ENCODE measurements at places on chromosomes 1 and 21.

DNA sequence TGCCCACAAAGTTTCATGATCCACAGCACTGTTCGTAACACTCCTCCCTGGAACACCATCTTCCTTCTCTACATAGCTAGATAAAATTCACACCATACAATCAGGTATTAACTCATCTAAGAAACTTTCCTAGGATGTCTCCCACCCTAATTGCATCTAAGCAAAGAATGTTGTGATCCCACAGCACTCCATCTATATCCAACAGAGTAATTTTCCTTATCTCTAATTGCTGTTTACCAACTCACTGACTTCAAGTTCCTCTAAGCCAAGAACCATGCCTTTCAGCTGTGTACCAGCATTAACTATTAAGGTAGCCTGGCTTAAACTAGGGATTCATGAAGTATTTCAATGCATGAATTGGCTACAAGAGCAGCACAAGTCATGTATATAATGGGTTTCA is 114.2 kb downstream of the SIPA1L2 start:
- DNase-seq, result no peak

DNA sequence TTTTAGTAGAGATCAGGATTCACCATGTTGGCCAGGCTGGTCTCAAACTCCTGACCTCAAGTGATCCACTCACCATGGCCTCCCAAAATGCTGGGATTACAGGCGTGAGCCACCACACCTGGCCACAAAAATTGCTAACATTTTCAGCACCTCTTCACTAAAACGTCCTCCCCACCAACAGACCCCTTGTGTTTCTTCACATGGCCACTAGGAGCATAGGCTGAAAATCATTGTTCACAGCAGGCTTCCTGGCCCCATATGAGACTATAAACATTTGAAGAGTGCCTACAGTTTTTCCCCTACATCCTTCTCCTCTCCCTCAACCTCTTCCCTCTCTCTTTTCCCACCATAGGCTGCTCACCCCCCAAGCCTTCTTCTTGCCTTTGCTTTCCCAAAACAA is 28.0 kb upstream of the SFPQ start:
- DNase-seq, result no peak

GRCh38 chr1:98256700-98257099 is 335.9 kb upstream of the DPYD start:
- DNase-seq, result no peak

DNA sequence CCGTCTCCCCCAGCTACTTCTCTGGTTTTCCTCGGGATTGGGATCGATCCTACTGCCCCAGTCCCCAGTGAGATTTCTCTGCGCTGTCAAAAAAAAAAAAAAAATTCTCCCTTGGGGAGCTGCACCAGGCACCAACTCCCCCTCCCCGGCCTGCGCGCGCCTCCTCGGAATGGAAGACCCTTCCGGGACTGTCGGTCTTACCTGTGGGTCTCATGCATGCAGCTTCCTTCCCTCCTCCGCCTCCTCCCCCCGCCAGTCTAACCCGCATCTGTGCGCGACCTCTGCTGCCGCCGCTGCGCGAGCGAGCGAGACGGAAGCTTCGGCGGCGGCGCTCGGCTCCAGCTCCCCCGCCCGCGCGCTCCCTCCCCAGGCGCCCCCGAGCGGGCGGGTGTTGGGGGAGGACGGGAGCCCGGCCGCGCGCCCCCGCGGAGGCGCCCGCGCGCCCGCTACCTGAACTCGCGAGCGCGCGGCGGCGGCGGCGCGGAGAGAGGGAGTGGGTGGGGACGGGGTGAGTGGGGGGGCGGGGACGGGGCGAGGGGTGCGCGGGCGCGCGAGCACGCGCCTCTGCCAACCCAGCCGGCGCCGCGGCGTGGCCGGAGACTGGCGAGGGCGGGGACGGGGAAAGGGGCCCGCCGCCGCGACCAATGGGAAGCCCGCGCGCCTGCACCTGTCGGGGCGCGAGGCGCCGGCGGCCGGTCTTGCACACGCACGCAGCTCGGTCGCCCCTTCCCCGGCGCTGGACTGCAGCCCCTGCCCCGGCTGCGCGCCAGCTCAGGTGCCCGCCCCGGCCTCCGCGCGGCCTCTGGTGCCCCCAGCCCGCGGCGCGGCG is at the start of gene SUSD4:
Gene SUSD4, minus strand, starts transcription at position 321 of the 829 bp plus-strand sequence. CDS start 751 bp downstream, outside the sequence.
- peak; percentile 48 for DNase-seq

DNA sequence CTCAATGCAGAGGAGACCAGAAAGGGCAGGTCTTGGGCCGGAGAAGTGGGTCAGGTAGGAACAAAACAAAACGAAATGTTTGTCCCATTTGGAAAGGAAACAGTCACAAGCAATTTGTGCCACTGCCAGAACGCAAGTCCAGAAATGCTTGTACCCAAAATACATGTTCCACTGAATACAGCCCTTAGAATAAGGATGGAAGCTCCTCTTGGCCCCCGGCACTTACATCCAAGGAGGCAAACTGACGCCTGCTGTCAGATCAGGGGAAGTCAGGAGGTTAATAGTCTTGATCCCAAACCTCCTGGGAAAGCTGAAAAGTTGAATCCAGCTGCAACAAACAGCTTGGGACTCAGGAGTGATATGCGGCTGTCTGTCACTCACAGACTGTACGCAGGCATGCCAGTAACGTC is 75.9 kb upstream of the GALNT2 start:
- no peak for DNase-seq

GRCh38 chr1:160446945-160447600 is 46.7 kb downstream of the VANGL2 start:
- DNase-seq, result no peak

- no peak for DNase-seq
Measured at GRCh38 chr1:6224718-6225117, 11.0 kb downstream of the ICMT start.
